ENCODE measurements at places on chromosomes 4 and X.

DNA sequence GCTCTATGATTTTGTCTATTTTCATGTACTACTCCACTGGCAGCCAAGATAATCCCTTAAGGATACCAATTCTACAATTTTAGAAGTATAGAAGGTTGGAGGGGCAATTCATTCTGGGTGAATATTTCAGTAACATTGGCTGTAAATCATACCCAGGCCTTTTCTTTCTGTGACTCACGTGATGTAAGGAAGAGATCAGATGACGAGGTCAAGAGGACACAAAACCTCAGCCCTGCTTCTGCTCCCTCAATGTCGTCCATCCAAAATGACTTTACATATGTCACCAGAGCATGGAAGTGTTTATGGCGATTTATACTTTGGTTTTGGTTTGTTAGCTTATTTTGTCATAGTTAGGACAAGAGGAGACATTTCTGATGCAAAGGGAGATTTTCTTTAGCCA lies 70.7 kb upstream of the SLC4A4 start:
- no peaks in the 10 kb centered on the region for H3K36me3 ChIP-seq
- no peak for DNase-seq
- no peaks in the 10 kb centered on the region for H3K27me3 ChIP-seq
- H3K4me3 ChIP-seq: no peak overlapping the region
- peaks cover 16% of the 10 kb centered on the region for H3K4me1 ChIP-seq

DNA sequence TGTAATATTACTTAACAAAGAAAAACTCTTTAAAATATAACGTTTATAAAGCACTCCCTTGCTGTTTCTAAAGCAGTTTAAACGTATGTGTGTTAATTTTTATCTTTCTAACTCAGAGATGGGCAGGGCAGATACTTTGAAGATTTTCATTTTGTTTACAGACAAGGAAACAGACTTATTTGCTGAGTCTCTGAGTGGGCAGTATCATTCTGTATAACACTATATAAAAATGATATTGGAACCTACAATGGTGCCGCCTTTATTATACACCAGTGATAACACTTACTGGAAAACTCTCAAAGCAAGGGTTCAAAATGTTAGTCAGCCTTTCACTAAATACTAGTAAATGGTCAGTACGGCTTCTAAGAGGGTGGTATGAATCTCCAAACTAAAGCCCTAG lies 193.4 kb downstream of the NR3C2 start:
- no peak for DNase-seq
- no peaks in the 10 kb centered on the region for H3K27me3 ChIP-seq
- H3K4me1 ChIP-seq: no peaks in the 10 kb centered on the region
- H3K36me3 ChIP-seq: no peaks in the 10 kb centered on the region
- no peak overlapping the region for H3K4me3 ChIP-seq
- H3K27ac ChIP-seq: no peak overlapping the region

DNA sequence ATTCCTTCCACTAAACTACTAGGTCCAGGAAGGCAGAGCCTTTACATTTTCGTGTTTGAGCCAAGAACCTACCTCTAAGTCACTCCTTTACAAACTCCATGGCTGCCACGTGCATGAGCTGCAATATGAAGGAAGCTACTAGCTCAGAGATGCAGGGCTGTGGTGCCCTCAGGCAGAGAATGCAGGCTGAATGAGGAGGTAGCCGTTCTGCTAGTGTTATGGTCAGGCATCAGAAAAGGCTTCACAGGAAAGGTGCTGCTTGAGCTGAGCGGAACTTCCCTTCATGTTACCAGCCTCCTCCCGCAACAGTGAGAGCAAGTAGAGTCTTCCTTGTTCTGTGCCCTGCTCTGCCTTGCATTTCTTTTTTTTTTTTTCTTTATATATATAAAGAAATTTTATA lies 148.3 kb upstream of the PACRGL start:
- no peak overlapping the region for H3K27ac ChIP-seq
- H3K36me3 ChIP-seq: no peaks in the 10 kb centered on the region
- no peak overlapping the region for H3K4me3 ChIP-seq
- H3K27me3 ChIP-seq: no peaks in the 10 kb centered on the region
- H3K4me1 ChIP-seq: no peaks in the 10 kb centered on the region
- DNase-seq: no peak

GRCh38 chr4:99339172-99339571 lies 13.4 kb downstream of the ADH1C start:
- no peak overlapping the region for H3K4me3 ChIP-seq
- H3K36me3 ChIP-seq: no peaks in the 10 kb centered on the region
- no peaks in the 10 kb centered on the region for H3K27me3 ChIP-seq
- H3K4me1 ChIP-seq: no peaks in the 10 kb centered on the region

DNA sequence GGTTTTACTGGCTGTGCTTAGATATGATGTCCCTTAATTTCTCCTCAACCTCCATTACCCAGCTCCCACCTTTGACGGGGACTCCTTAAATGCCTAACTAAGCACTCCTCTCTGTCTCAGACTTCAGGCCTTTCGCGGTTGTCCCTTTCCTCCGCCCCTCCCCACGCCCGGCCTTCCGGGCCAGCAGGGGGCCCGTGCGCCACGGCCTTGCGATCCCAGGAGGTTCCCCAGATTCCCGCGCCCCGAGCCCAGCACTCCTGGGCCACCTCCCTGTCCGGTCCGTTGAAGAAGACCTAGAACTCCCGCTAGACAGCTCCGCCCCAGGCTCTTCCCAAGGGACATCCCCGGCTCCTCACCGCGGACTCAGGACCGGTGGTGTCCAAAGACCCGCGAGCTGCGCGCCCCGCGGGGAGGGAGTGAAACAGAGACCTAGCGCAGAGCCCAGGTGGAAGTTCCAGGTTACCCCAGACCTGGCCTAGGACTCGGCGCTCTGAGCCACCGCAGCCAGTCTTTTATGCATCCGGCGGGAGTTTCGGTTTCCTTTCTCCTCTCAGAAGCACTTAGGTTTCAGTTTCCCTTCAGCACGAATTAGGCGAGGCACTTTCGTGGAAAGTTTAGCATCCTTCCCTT lies at the start of gene DDX60:
TSS of gene DDX60 (minus strand) at position 487 of the 630 bp plus-strand sequence. CDS start 7,493 bp downstream, outside the sequence.
- no peaks in the 10 kb centered on the region for H3K4me1 ChIP-seq
- peak within 1 kb of the TSS; percentile 80 for H3K4me3 ChIP-seq
- peak within 1 kb of the TSS; percentile 95 for H3K27ac ChIP-seq

GRCh38 chrX:120560405-120560841 lies 339 bp downstream of the CUL4B start:
- peak overlapping the region; percentile 49 for H3K4me3 ChIP-seq
- DNase-seq: no peak
- H3K36me3 ChIP-seq: no peaks in the 10 kb centered on the region
- H3K4me1 ChIP-seq: peaks cover 17% of the 10 kb centered on the region
- peak overlapping the region; percentile 98 for H3K27ac ChIP-seq
- no peaks in the 10 kb centered on the region for H3K27me3 ChIP-seq

DNA sequence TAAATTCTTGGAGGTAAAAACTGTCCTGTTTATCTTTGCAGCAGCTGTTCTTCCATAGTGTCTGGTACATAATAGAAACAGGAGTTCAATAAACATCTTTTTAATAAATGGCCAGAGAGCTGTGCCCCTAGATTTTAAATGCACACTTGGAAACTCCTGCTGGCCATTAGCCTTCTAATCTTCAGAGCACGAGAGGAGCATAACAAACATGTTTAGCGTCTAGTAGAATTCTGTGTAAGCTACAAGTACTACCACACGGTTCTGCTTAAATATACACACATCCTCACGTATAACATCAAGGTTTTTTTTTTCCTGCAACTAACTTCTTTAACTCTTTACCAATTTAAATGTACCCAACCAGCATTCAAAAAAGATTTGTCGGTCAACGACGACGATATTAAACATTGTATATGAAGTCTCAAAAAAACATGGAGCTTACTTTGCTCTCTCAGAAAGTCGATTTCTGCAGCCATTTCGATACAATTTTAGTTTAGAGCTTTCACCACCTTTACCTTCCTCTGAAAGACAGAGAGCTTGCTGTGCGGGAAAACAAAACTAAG lies 628 bp downstream of the SCLT1 start:
- peak overlapping the region; percentile 80 for H3K4me3 ChIP-seq
- peaks cover 24% of the 10 kb centered on the region for H3K4me1 ChIP-seq
- no peaks in the 10 kb centered on the region for H3K36me3 ChIP-seq
- no peaks in the 10 kb centered on the region for H3K27me3 ChIP-seq
- no peak for DNase-seq
- H3K27ac ChIP-seq: peak overlapping the region; percentile 86

- H3K36me3 ChIP-seq: no peaks in the 10 kb centered on the region
- H3K27me3 ChIP-seq: peaks cover 27% of the 10 kb centered on the region
- DNase-seq: no peak
- H3K4me3 ChIP-seq: no peak within 1 kb of the TSS
- H3K27ac ChIP-seq: no peak within 1 kb of the TSS
- no peaks in the 10 kb centered on the region for H3K4me1 ChIP-seq
These were observed at the start of gene ACE2 for GRCh38 chrX:15600745-15601144. Gene ACE2 (minus strand): TSS chrX:15600960. CDS start chrX:15600911, 49 bp downstream.

GRCh38 chrX:74535408-74536151 lies 78.8 kb downstream of the RLIM start:
- no peaks in the 10 kb centered on the region for H3K4me1 ChIP-seq
- no peaks in the 10 kb centered on the region for H3K36me3 ChIP-seq
- peak overlapping the region; percentile 12 for H3K27ac ChIP-seq
- peak; percentile 60 for DNase-seq
- no peaks in the 10 kb centered on the region for H3K27me3 ChIP-seq

- DNase-seq: no peak
- no peak overlapping the region for H3K27ac ChIP-seq
- no peaks in the 10 kb centered on the region for H3K27me3 ChIP-seq
- H3K4me3 ChIP-seq: no peak overlapping the region
- no peaks in the 10 kb centered on the region for H3K36me3 ChIP-seq
These were observed 14.2 kb downstream of the BST1 start for GRCh38 chr4:15717086-15717485.

DNA sequence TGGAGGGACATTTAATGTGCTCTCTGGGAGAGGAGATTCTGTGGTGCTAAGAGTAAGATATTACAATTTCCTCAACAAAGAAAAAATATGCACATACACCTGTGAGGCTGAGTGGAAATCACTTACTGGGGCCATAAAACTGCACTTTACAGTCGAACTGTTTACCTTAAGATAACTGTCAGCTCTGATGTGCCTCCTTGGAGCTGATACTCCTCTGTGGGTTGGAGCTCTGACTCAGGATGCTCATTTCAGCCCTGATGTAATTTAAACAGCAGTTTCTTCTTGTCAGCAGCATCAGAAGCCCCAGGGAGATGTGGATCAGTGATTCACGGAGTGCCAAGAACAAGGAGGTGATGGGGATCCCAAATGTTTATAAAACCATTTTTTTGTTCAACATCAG lies 241.9 kb upstream of the SFRP2 start:
- no peaks in the 10 kb centered on the region for H3K27me3 ChIP-seq
- H3K4me3 ChIP-seq: no peak overlapping the region
- H3K27ac ChIP-seq: no peak overlapping the region
- H3K36me3 ChIP-seq: no peaks in the 10 kb centered on the region

- no peaks in the 10 kb centered on the region for H3K27me3 ChIP-seq
- no peak for DNase-seq
- H3K4me3 ChIP-seq: no peak overlapping the region
- no peaks in the 10 kb centered on the region for H3K36me3 ChIP-seq
- no peak overlapping the region for H3K27ac ChIP-seq
These were observed 749.1 kb downstream of the CCSER1 start for GRCh38 chr4:90876296-90876695.

All from pancreas (tissue), 10 donors.